A549 (cell line): ENCODE measurements at places on chromosomes 5 and 9. TPM values are rescaled to one million over a fixed set of nuclear protein-coding genes. Genes with fewer than 3 reads are reported as not detected.

Gene THG1L
- 36.9 to 43.7 TPM (median 39.3 TPM) in 3 replicates for polyA plus RNA-seq

DNA sequence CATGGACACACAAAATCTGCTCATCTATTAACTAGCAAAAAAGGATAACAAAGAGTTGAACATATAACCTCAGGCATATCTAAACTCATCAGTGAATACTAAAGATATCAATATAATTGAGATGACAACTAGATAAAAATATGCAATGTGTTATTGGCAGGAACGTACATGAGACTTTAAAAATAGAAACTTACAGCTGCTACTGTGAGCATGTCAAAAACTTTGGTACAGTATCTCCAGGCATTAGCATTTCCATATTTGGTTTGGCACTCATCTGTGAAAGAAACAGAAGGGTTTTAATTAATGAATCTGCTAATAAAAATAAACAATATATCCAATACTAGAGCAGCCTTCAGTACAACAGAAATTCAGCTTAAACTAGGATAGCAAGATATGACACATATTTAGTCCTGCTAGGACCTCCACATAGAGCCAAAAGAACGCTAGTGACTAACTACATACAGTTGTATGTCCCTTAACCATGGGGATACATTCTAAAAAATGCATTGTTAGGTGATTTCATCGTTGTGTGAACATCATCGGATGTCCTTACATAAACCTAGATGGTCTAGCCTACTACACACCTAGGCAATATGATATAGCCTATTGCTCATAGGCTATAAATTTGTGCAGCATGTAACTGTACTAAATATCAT lies 10.5 kb upstream of the SCAI start:
- no peak for DNase-seq

GRCh38 chr5:137310051-137310730 lies 188.9 kb downstream of the SPOCK1 start:
- DNase-seq = peak; percentile 44

DNA sequence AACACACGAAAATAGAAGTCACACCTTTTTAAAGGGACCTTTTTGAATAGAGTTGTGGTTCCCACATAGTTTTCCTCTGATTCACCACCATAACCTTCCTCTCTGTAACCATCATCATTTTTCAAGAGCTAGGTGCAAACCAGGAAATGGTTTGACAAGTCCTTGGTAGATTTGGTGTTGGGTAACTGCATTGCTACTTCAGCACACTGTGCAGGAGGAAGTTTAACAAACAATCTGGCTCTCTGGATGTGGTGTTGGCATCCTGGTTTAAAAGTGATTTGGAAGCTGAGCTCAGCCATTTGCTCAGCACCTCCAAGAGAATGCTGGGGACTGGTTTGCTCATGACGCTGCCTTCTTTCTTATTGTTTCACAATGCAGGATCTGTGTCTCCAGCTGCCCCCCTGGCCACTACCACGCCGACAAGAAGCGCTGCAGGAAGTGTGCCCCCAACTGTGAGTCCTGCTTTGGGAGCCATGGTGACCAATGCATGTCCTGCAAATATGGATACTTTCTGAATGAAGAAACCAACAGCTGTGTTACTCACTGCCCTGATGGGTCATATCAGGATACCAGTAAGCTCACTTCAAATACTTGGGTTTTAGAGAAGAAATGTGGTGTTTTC lies 213.1 kb downstream of the RFK start:
- DNase-seq = peak; percentile 12

- DNase-seq = no peak
These were observed 3.3 kb downstream of the OTULIN start for GRCh38 chr5:14667770-14668169.

- no peak for DNase-seq
These were observed 714 bp downstream of the SIGMAR1 start for GRCh38 chr9:34636791-34637355.

DNA sequence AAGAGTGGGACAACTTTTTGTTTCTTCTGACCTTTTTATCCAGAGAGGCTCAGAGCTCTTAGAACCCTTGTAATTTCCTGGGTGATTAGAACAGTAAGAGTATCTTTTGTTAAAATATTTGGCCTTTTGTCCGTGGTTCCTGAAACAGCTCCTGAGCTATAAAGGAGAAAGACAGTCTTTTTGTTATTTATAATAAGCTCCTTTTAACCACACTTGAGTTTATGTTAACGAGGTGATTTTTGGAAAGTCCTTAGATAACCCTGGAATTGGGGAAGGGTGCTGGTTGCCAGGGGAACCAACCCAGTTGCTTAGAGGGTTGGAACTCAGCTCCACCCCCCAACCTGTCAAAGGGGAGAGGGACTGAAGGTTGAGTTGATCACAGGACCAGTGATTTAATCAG lies 4.8 kb downstream of the ZNF483 start:
- no peak for DNase-seq

- no peak for DNase-seq
These were observed 358.6 kb downstream of the ADGRV1 start for GRCh38 chr5:90916947-90917800.

DNA sequence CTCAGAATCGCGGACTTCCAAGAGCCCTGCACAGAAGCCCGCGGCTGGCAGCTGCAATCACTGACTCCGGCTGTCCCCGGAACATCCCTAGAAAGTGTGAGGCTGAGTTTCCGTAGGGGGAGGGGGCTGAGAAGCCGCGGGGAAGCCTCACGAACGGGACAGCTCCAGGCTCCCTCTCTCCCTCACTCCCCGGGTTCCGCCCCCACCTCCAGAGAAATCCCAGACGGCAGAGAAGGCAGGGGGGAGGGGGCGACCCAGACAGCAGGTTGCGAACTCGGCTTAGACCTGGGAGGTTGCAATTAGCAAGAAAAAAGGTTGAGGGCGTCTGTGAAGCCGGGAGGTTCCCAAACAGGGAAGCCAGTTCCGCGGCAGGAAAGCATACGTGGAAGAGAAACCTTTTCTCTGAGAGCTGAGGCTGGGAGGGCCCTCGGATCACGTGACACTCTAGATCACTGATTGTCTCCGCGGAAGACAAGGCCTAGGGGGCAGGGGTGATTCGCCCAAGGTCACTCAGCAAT lies 73.8 kb upstream of the CPLX2 start:
- peak; percentile 39 for DNase-seq
